Iris pigment epithelial cell (primary cell): ENCODE measurements at places on chromosomes 7 and 10.
A peak's percentile ranks its signal among the peaks of the same experiment; 100 is the strongest.

DNA sequence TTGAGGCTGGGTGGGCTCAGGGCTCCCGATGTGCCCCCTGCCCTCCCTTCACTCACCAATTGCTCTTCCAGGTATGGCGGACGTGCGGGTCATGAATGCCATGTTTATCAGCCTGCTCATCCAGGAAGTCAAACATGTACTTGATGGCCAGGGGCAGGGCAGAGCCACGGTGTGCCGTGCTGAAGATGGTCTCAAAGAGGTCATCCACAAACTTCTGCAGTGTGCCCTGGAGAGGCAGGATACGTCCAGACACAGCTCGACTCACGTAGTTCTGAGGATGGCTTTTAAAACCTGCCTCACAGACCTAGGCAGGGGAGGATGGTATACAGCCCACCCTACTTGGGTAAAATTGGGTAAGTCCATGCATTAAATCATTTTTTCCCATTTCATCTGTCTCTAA, 431.2 kb downstream of the PLXNA4 start:
- no peak for DNase-seq

DNA sequence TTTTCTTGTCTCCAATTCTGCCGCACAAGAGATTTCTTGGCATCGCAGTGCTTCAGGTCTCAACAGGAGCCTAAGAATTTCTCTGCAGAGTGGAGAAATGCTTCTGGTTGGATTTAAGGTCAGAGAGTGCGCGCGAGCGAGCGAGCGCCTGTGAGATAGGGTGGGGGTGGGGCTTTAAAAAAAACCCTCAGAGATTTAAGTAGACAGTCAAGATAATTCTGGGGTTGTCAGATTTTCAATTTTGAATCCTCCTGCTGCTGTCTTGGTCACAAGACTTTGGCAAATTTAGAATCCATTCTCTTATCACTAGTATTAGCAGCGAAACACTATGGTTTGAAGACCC, 49.7 kb downstream of the CPEB3 start:
- peak; percentile 41 for DNase-seq

DNA sequence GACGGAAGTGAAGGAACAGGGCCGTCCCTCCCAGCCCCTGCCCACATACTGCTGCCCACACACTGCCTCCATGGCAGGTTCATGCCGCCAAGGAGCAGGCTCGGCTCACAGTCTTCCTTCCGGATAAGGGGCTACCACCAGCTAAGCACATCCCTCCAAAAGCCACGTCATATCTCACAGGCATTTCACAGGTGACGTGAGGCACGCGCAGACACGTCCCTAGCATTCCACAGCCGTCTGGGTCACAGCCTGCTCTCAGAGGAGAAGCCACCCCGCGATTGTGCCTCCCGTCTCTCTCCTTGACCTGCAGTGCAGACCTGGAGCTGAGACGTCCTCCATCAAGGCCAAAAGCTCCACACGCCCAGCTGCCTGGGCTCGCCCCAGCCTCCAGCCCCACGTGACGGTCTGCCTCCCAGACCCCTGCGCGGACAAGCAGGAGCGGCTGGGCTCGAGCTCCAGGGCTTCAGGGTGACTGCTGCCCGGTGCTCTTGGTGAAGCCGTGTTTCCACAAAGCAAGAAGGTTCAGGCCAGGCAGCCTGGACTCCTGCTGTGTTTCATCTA, 114.0 kb downstream of the MAD1L1 start:
- DNase-seq: no peak

DNA sequence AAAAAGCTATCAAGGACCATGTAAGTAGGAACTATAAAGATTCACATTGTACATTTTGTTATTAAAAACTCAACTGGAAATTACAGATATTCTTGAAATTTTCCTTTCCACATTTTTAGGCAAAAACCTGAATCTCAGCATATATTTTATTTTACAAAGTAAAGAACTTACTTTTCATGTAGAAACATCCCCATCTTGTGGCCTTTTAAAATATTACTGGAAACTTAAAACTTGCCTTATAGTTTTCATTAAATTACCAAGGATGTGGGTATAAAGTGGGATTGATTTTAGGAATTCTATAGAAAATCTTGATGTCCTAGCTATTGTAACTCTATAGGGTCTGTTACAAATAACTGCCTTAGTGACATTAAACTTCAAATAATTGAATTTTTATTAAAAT, 10.6 kb downstream of the DBF4 start:
- DNase-seq: peak; percentile 46

DNA sequence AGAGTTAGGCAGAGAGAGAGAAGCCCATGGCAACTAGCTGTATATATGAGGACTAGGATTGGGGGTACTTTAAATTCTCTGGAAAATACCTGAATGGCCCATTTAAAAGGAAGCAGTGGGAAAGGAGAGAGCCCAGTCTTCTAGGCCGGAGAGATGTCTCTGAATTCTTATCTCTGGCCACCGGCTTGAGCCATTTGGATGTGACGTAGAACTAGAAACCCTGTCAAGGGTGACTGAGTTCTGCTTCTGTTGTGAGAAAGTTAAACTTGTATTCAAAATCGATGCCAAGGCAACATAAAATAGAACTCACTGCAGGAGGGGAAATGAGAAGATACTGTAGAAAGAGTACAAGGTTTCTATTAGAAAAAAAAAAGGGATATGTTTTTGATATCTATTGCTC, 6.3 kb upstream of the GSTK1 start:
- no peak for DNase-seq

DNA sequence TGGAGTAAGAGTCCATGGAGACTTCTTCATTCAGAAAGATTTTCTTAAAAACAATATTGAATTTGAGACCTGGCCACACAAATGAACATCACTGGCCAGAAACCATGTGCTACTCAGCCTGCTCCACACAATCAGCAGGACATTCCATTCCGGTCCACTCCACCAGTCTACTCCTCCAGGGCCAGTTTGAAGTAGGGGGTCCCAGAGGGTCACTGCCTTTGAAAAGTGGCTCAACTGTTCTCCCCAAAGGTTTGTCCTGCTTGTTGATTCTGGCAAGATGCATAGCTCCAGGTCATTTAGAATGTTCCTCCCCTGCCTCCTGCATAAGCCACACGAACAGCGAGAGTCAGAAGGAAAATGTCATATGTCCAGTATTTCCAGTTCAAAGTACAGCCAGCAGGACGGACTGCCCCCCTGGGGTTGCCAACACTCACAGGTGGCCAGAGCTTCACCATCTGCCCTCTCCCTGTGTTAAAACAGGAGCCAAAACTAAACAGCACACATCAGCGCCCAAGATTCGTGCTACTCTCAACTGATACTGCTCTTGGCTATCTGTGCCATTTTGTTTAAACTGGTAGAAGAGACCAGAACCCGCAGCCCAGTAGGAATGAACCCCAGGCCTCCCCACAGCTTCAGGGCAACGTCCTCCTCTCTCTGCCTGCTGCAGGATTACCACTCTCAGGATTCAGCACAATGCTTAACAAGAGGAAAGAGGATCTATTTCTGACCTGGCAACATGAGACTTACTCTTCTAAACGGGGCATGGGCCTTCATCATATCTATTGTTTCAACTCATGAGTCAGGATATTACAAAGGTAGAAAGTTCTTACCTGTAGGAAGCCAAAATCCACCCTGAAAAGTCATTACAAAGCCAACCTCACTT, 11.3 kb downstream of the GRB10 start:
- no peak for DNase-seq
